ENCODE measurements at places on chromosomes 2 and 18. TPM values are rescaled to one million over a fixed set of nuclear protein-coding genes. Genes with fewer than 3 reads are reported as not detected.
A peak's percentile ranks its signal among the peaks of the same experiment; 100 is the strongest.

The CD302 gene
- total RNA-seq, result 0.68 TPM

The PTPRN gene
- 6.3 TPM for total RNA-seq

The UGT1A4 gene
- not detected for total RNA-seq

The LYG2 gene
- not detected for total RNA-seq

The SCN7A gene
- 0.11 TPM for total RNA-seq

The CNDP1 gene
- total RNA-seq, result 0.29 TPM

DNA sequence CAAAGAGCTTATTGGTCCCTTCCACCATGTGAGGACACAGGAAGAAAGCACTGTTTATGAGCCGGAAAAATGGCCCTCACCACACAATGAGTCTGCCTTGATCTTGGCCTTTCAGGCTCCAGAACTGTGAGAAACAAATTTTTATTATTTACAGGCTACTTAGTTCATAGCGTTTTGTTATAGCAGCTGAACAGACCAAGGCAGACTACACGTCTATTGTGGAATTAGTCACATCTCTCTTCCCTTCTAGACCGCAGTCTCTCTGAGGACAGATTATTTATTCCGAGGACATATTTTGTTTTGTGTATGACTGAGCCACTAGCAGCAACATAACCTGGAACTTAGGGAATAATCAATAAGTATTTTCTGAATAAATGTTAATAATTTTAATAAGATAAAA is 125.5 kb downstream of the ASB1 start:
- no peak for DNase-seq

- peak; percentile 58 for DNase-seq
Observed at GRCh38 chr18:57427429-57428201, 7.6 kb upstream of the ONECUT2 start.

DNA sequence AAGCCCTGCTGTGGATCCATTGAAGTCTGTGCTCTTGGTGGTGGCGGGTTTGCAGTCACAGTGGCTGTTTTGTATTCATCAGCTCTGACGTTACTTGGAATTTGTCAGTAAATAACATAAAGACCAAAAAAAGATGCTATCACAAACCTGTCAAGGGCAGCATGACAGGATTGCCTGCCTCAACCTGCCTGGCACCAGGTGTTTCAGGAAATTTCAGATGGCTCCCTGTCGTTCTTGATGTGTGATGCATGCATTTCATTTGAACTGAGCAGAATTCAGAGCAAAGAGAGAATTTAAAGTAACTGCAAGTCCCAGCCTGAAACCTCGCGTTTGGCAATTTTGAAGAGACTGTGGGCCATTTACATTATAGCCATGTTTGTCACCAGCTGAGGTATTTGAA is 50.3 kb upstream of the EPC2 start:
- DNase-seq, result no peak

- DNase-seq, result no peak
Observed at GRCh38 chr18:74155276-74155675, 7.0 kb downstream of the TIMM21 start.

DNA sequence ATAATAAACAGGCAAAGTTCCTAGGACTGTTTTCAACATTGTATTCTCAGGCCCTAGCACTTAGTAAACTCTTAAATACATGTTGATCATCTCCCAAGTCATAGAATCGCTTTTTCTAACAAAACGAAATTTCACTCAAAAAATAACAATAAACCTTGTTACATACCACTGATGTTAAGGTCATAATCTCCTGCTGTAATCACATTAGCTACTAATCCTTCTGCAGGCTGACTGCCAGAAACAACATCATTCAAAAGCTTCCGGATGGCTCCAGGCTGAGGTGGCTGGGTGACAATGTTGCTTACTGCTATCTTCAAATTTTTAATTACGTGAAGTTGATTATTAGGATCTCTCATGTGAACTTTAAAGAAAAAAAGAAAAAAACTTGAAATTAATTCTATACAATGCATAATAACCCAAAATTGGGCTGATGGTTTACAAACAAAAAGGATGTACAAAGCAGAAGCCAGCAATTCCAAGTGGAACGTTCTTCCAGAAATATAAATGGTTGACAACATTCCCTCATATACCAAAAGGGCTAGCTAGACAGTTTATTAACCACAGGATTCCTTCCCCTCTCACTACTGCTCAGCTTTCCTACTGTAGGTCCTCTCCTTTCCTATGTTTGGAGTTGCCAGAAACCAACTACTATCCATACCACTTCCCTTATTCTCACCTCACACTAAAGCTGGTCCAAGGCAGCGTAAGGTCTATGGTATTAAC is 11.6 kb downstream of the TRAPPC8 start:
- no peak for DNase-seq

GRCh38 chr2:216533609-216534008 is 35.0 kb downstream of the RPL37A start:
- DNase-seq, result no peak

DNA sequence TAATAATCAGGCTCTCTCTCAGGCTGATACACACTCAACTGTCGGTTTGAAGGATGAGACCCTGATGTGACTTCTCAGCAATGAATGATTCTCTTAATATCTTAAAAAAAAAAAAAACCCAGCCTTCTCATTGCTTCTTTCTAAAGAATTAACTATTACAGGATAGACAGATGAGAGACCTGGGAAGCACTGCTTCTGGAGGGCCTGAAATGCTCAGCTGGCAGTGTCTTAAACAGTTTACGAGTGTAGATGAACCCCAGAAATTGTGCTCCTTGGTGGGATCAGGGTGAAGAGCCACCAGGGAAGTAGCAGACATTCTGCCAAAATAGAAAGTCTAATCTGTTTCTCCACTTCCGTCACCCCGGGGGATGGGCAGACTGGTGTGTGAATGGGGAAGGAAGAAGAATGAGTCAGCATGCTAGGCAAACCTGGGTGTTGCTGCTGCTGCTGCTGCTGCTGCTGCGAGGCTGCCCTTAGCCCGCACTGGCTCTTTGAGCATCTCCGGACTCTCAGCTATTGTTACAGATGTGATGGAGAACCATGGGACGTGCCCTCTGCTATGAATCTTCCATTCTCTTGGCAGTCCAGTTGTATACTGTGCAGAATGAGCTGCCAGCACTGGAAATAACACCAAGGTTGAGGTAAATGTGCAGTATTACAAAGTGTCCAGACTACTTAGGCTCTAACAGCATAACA is 158.4 kb downstream of the SETBP1 start:
- peak; percentile 38 for DNase-seq
